Activated CD4-positive, alpha-beta T cell treated with anti-CD3 and anti-CD28 coated beads, Interleukin-2, amount 50 U/mL, for 16 hours (primary cell): ENCODE measurements at places on chromosomes 6 and 20.

- no peak for DNase-seq
These were observed 6.8 kb downstream of the JAG1 start for GRCh38 chr20:10667077-10667401.

DNA sequence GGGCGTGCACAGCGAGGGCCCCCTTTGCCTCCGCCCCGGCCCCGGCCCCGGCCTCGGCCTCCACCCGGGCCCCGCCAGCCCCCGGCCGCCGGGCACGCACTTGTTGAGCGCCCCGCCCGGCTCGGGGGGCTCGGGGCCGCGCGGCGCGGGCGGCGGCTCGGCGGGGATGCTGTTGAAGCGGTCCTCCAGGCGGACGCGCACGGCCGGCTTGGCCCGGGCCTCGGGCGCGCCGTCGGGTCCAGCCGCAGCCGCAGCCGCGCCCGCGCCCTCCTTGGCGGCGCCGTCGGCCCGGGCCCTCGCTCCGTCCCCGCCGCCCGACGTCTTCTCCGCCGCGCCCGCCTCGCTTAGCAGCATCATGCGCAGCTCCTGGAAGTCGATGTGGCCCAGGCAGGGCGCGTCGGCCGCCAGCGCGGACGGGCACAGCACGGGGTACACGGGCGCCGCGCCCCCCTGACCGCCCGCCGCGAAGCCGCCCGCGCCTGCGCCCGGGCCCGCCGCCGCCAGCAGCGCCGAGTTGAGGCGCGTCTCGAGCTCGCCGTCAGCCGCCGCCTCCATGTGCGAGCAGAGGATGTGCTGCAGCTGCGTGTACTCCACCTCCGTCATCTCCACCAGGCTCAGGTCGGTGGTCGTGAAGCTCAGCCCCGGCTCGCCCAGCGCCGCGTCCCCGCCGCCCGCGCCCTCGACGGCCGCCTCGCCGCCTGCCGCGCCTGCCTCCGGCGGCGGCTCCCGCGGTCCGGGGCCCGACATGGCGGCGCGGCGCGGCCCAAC lies 514 bp downstream of the TCFL5 start:
- DNase-seq: peak; percentile 27

DNA sequence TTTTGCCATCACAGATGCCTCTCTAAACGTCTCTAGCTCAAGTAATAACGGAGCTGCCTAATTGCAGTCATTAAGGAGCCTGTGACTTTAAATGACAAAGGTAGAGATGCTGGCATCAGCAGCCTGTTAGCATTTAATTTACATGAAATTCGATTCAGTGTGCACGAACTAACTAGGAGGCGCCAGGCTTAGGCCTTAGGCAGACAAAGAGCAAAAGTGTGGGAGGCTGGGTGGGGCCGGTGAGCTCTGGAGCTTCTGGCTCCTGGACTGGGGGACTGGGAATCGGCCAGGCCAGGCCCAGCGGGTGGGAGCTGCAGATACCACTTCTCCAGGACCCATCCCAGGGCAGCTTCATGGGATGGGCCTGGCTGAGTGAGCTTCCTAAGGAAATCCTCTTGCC lies 170.0 kb upstream of the AGPAT4 start:
- no peak for DNase-seq

- no peak for DNase-seq
These were observed 68.7 kb downstream of the RNF217 start for GRCh38 chr6:125030969-125031368.

DNA sequence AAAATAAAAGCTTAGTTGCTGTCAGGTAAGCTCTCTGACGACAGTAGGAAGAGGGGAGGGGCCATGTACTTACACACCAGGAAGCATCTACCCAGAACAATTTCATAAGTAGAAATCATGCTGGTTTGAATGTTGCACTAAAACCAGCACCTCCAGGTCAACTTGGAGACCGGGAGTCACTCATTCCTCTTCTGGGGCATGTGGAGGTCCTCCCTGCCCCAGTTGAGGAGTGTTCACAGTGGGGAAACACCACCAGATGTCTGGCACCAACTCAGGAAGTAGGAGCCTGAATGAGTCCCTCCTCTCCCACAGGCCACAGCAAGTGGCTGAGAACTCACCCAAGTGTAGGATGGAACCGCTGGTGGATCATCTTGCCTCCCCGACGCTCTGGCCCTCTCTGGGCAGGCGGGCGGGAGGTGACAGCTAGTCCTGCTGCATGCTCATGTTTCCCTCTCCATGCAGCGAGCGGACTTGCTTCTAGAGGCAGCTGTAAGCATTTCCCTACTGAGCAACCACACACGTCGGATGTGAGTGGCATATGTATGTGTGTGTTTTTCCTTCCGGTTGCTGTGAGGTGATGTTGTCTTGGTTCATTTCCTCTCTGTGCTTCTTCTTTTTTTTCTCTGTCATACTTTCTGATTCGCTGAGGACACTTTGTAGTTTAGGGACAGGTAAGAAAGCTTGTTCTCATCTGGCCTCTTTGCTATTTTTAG lies 149.5 kb upstream of the NEDD9 start:
- peak; percentile 84 for DNase-seq

DNA sequence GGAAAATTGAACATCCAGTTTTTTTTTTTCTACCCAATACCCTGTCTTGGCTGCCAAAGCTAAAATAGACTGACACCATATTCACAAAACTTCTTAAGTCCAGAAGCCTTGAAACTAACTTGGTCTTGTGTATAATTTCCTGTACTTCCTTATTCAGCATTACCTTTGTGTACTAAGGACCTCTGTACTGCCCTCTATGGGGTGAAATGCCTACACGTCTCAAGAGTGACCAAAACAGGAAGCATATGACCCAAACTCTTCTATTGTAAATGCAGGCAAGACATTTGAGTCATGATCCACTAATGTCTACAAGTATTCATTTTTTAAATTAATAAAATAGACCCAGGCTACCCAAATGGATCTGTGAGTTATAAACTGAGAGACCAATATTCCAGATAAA lies 50.4 kb downstream of the HMGCLL1 start:
- DNase-seq: no peak

DNA sequence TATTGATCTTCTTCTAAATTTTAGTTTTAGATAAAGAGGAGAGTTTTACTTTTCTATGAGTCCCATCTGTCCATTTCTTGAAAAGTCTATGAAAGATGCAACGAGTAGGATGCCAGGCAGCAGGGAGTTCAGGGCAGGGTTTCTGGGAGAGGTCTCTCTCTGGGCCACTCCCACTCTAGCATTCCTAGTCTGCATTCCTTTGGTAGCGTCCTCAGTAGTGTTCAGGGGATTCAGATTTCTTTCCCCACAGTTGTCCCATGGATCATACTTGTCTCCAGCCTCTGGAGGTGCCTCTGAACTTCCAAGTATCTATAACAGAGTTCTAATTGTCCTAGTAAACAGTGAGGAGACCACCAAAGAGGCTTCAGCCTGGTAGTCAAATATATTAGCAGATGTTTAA lies 225.3 kb downstream of the RIMS1 start:
- DNase-seq: no peak

- DNase-seq: peak; percentile 3
These were observed 193.1 kb downstream of the SIM1 start for GRCh38 chr6:100271625-100272024.

GRCh38 chr6:154384191-154384590 lies 27.6 kb upstream of the IPCEF1 start:
- no peak for DNase-seq

DNA sequence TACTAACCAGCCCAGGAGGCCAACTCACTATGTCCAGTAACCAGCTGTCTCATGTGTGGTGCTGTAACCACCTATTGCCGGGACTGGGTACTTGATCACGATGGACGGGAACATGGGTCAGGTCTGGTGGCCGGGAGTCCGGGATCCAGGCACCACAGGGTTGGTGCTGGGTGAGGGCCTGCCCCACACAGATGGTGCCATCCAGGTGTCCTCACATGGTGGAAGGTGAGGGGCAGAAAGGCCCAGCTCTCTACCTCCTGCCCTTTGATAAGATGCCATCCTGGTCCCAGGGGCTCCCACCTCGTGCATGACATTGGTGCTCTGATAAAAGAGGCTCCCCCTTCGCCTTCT lies 116.3 kb downstream of the TAF4 start:
- no peak for DNase-seq

DNA sequence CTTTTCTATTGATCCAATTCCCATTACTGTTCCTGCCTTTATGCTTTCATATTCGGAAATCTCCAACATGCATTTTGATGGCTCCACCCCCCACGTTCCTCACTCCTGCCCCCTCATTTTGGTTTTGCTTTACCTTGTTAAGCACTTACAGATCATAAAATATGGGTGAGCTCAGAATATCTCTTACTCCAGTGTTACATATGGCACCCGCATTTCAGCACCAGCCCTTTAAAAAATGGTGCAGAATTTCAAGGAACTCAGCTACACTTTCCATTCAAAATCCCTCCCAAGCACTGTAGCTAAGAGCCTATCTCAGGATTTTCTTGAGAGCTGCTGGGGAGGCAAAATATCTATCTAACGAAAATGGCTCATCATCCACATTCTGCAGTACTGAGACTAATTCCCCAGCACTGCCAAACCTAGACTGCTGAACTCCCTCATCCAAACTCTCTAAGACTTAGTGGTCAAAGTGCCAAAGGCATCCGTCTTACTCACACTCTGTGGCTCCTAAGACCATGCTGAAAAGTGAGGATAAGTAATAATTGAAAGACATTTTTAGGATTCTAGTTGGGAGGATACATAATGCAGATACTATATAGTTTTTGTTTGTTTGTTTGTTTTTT lies 7.8 kb downstream of the SGK1 start:
- no peak for DNase-seq

GRCh38 chr6:72649032-72649984 lies 27.4 kb downstream of the KCNQ5 start:
- peak; percentile 75 for DNase-seq

GRCh38 chr6:126909493-126909892 lies 209.0 kb upstream of the RSPO3 start:
- no peak for DNase-seq

DNA sequence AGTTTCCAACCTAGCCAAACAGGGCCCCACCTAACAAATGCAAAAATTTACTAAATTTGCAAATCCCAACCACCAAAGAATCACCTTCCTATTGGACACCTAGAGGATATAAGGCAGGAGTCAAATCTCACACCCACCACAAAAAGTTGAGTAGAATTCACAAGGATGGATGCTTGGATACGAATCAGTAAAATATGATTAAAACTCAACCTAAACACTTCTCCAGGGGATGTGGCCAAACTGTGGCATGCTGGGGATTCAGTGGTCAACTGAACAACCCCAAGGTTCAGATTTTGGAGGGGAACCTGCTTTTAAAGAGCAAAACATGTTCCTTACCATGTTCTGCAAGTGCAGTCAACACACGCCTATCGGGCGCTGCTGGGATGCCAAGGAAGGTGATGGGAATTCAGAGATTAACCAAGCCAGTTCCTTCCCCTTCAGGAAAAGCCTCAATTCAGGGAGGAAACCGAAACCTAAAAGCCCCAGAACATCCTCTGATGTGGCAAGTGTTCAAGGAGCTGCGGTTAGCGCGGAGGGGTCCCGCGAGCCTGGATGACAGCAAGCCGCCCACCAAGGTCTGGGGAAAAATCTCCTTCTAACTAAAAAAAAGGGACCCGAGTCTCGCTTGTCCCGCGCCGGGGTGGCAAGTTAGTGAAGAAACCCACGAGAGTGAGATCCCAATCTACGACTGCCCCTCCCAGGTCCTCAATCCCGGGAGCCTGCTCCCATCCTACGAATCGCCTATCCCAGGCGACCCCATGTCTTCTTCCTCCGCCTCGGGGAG lies 902 bp downstream of the SAMHD1 start:
- peak; percentile 37 for DNase-seq

GRCh38 chr6:47203266-47203937 lies 106.3 kb downstream of the TNFRSF21 start:
- DNase-seq: no peak

DNA sequence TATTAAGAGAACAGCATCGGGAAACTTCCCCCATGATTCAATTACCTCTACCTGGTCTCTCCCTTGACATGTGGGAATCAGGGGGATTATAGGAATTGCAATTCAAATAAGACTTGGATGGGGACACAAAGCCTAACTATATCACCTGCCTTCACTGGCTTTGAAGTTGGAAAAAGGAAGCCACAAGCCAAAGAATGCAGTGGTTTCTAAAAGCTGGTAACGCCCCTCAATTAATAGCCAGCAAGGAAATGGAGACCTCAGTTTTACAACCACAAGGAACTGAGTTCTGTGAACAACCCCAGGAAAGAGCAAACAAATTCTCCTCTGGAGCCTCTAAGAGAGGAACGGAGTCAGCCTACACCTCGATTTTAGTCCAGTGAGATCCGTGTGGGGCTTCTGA lies 244.1 kb downstream of the TFAP2A start:
- no peak for DNase-seq

GRCh38 chr6:9481292-9482029 lies 933.4 kb downstream of the TFAP2A start:
- DNase-seq: no peak

DNA sequence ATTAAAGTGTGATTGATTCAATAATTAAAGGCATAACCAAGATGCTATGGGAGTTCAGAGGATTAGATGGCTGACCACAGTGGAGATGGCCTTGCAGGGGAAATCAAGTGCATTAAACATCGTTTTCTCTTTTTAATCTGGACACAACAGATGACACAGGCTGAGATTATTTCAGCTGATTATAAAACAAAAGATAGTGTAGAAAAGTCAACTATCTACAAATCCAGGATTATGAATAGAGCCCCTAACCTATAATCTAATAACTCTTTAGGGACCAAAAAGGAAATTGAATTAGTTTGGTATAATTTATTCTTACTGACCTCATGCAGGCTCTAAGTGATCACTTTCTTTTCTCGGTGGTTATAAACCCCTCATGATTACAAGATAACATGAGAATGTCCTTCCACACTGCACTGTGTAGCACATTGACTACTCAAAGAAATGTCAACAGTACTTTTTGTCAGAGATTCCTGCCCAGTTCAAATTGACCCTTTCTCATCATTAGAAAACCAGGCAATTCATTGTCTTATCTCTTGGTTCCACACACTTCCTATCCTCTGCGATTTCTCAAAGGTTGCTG lies 122.1 kb downstream of the PKHD1 start:
- DNase-seq: no peak

GRCh38 chr6:119672725-119673124 lies 323.2 kb upstream of the MAN1A1 start:
- DNase-seq: no peak

DNA sequence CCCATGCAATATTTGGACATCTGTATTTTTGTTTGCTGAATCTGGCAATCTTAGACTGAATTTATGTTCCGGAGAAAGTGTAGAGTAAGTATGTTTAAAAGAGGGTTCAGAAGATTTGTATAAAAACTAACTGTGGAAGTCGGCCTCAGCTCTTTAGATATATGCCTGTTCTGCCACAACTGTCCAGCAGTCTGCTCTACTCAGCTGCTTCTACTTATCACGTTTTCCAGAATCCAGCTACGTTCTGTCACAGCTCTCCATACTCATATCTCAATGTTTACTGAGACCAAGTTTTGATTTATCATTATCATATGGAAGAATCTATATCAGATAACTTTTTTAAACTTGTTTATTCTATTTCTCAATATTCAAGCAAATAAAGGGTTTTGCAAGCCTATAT lies 721.3 kb downstream of the EYS start:
- DNase-seq: no peak

DNA sequence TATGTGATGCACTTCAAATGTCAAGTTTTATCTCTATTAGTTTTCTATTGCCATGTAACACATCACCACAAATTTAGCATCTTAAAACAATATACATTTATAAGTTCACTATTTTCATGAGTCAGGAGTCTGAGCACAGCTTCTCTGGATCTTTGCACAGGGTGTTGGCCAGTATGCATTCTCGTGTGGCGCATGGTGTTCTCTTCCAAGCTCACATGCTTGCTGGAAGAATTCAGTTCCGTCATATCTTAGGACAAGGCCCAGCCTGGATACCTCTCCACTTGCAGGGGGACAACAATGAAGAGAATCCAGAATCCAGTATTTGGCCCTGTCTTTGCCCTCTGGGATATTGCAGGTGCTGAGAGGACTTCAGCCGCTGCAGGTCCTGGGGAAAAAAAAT lies 51.0 kb upstream of the ECI2 start:
- no peak for DNase-seq
